ENCODE measurements at places on chromosomes 12 and 14. TPM values are rescaled to one million over a fixed set of nuclear protein-coding genes. Genes with fewer than 3 reads are reported as not detected.
A peak's percentile ranks its signal among the peaks of the same experiment; 100 is the strongest.

Gene SYNDIG1L
- total RNA-seq = not detected

Gene CABP1
- total RNA-seq = 1.2 TPM

Gene BIN2
- not detected for total RNA-seq

Gene PTPN6
- 1.1 TPM for total RNA-seq

Gene LTBR
- 1.6 TPM for total RNA-seq

GRCh38 chr14:90000935-90001334 lies 45.2 kb downstream of the TDP1 start:
- H3K4me1 ChIP-seq = no peaks in the 10 kb centered on the region
- H3K36me3 ChIP-seq = peaks cover 26% of the 10 kb centered on the region
- no peak overlapping the region for H3K27ac ChIP-seq
- DNase-seq = no peak
- no peaks in the 10 kb centered on the region for H3K27me3 ChIP-seq

DNA sequence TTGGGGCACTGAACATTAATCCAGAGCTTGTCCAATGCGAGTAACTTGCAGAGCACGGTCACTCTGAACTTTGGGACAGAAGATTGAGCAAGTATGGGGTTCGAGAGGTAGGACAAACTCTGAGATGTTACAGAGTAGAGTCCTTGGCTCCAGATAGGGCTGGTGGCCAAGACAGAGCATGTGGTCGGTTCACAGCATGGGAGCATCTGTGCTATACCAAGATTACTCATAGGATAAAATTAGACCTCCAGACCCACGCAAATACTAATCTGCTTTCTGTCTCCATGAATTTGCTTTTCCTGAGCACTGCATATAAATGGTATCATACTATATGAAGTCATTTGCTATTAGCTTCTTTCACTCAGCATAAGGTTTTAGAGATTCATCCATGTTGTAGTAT lies 93.4 kb upstream of the TBX5 start:
- no peak for DNase-seq
- peaks cover 97% of the 10 kb centered on the region for H3K27me3 ChIP-seq
- no peaks in the 10 kb centered on the region for H3K36me3 ChIP-seq
- no peak overlapping the region for H3K4me3 ChIP-seq
- H3K27ac ChIP-seq = no peak overlapping the region
- no peaks in the 10 kb centered on the region for H3K4me1 ChIP-seq

GRCh38 chr14:75718199-75718598 lies 57.2 kb downstream of the TTLL5 start:
- H3K27ac ChIP-seq = no peak overlapping the region
- H3K4me1 ChIP-seq = peaks cover 7% of the 10 kb centered on the region
- H3K27me3 ChIP-seq = no peaks in the 10 kb centered on the region
- no peak overlapping the region for H3K4me3 ChIP-seq
- peaks cover 16% of the 10 kb centered on the region for H3K36me3 ChIP-seq

- peaks cover 16% of the 10 kb centered on the region for H3K4me1 ChIP-seq
- no peak for DNase-seq
- H3K4me3 ChIP-seq = no peak overlapping the region
- no peaks in the 10 kb centered on the region for H3K27me3 ChIP-seq
Measured at GRCh38 chr14:65038966-65039365, 52.3 kb downstream of the FNTB start.

GRCh38 chr12:121494093-121494787 lies 86.6 kb downstream of the KDM2B start:
- H3K36me3 ChIP-seq = no peaks in the 10 kb centered on the region
- peak; percentile 63 for DNase-seq
- no peak overlapping the region for H3K27ac ChIP-seq
- no peaks in the 10 kb centered on the region for H3K27me3 ChIP-seq
